ENCODE measurements at places on chromosomes 6 and 20.

DNA sequence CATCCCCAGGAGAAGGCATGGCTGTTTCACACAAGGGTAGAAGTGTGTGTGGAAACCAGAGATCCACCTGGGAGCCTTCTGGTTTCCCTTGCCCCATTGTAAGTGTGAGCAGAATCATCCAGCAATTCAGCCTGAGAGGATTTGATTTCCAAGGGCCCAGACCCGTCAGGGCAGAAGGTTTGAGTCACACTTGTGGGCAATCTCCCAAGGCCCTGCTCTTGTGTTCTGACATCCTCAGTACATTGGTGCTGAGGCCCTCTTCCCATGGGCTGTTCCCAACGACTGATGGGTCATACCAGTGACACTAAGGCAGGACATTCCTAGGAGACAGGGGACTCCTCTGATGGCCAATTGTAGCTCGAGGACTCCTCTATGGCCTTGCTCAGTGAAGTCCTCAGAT is 58.2 kb upstream of the POLR1H start:
- no peak for DNase-seq

DNA sequence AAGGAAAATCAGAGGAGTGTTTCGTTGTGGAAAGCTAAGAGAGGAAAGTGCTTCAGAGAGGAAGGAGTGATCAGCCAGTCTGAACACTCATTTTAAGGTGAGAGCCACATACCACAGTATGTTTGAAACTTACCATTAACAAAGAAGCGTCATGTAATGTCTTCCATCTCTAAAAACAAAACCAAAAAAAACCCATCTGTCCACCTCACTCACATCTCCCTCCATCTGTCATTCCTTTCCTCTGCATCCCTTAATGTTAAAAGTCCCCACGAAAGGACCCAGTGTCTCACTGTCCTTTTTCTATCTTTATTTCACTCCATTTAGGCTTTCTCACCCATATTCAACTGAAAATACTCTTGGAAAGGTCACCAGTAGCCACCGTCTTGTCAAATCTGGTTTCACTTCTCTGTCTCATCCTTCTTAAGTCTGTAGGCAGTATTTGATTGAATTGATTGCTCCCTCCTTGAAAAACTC is 59.4 kb upstream of the GNRH2 start:
- no peak for DNase-seq

- DNase-seq, result no peak
Measured at GRCh38 chr6:42960243-42961019, at the start of gene GNMT. Gene GNMT (plus strand): TSS chr6:42960754. CDS start chr6:42960768, 14 bp downstream.

DNA sequence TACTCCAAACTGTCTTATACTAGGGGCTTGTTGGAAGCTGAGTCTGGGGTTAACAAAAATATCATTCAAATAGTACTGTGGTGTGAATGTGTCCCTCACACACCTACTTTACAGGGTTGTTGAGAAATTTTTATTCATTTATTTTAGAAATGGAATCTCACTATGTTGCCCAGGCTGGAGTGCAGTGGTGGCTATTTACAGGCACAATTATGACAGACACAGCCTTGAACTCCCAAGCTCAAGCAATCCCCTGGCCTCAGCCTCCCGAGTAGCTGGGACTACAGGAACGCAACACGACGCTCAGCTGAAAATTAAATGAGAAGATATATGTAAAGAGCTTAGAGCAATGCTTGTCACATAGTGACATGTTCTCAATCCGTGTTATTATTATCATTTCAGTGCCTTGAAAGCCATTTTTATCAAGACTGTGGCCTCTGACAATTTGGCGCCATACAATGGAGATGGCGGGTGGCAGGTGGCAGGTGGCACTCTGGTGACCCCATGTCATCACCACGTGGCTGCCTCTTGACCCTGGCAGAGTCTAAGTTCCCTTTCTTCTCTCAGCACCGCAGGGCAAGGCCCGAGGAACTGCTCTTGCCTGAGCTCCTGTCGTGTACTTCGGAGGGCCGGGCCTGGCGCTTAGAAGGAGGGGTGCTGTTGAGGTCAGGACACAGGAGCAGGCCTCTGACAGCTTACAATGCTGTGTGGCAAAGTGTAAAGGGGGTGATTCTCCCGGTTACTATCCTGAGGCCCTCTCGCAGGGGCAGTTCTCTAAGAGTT is 64.5 kb downstream of the STX11 start:
- no peak for DNase-seq

DNA sequence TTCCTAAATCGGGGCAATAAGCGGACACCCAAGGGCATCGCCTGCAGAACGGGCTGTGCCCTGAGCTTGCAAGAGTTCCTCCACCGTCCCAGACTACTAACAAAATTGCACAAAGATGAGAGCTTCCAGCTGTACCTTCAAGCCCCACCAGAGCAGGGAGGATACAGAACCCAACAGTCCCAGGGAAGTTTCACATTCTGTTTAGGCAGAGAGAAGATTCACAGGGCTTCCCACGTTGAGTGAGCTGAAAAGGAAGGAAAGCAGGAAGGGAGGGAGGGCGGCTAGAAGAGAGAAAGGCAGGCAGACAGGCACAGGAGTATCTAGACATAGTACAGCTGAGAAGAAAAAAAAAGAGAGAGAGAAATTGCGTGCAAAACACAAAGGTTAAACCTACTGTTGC is 112.6 kb upstream of the AFDN start:
- DNase-seq, result no peak

GRCh38 chr20:595330-596308 is 14.5 kb downstream of the TCF15 start:
- DNase-seq, result no peak

GRCh38 chr6:35503534-35503933 is 6.7 kb upstream of the TEAD3 start:
- DNase-seq, result no peak

DNA sequence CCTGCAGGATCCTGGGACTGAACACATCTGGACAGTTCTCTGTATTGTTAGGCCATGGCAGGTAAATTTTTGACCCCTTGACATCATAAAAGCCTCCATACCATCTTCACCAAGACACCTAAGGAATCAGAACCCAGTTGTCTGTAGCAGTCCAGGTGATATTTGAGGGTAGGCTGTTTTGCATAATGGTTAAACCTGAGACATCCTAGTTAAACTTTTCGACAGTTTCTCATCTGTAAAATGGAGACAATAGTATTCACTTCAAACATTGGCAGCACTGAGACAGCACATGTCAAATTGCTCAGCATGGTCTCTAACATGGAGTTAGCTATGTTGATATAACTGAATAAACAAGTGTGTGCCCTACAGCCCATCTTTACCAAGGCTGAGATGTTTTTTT is 24.8 kb downstream of the C6orf62 start:
- no peak for DNase-seq

GRCh38 chr6:117138920-117139319 is 126.4 kb upstream of the VGLL2 start:
- DNase-seq, result no peak

DNA sequence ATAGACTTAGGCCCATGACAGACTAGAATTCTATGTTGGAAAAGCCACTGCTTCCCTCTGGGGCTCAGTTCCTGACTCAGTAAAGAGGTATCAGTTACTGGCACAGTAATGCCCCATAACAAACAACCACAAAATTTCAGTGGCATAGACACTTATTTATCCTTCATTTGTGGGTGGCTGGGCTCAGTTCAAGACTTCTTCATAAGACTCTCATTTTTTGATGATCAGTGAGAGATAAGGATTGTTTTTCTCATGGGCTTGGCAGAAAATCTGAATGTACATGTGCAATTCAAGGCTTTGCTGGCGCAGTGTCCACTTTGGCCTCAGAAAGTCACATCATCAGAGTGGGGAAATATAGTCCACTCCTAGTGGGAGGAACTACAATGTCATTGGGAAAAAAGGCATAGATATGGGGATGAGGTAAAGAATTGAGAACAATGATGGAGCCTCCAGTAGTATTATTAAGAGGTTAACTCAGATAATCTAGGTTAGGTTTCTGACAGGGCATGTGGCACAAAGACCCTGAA is 384.6 kb upstream of the FLRT3 start:
- no peak for DNase-seq

- no peak for DNase-seq
Measured at GRCh38 chr6:105476978-105477377, 74.1 kb upstream of the PREP start.

- DNase-seq, result peak; percentile 59
Measured at GRCh38 chr6:151413372-151414145, 22.2 kb upstream of the ZBTB2 start.

- no peak for DNase-seq
Measured at GRCh38 chr6:69162811-69163210, 527.7 kb downstream of the ADGRB3 start.

DNA sequence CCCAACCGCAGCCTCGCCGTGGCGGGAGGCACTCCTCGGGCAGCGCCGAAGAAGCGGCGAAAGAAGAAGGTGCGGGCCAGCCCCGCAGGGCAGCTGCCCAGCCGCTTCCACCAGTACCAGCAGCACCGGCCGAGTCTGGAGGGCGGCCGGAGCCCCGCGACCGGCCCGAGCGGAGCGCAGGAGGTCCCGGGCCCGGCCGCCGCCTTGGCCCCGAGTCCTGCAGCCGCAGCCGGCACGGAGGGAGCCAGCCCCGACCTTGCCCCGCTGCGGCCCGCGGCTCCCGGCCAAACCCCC is 525 bp downstream of the PNRC1 start:
- DNase-seq, result no peak

- no peak for DNase-seq
Measured at GRCh38 chr20:48350313-48350988, 477.3 kb downstream of the PREX1 start.

- DNase-seq, result no peak
Measured at GRCh38 chr6:35436071-35436857, 15.9 kb upstream of the FANCE start.

DNA sequence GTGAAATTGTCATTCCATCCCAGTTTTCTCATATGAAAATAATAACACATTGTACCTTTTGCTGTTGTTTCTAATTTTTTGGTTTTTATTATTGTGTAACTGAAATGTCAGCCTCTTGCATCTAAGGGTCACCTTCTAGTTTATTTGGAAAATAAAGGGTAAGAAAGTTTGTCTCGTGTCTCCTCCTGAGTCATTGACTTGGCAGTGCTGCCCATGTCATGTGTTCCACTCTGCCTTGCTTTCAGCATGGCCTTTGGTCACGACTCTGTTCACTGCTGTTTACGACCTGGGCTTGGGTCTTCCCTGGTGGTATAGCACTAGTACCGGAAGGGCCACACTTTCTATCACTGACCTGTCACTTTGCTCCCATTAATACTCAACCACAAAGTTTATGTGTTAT is 171.4 kb upstream of the RSPO3 start:
- no peak for DNase-seq

GRCh38 chr6:133245007-133245406 is 3.9 kb downstream of the EYA4 start:
- no peak for DNase-seq

GRCh38 chr20:37490663-37491350 is 30.2 kb upstream of the NNAT start:
- DNase-seq, result no peak

GRCh38 chr20:19129306-19129705 is 83.1 kb upstream of the SLC24A3 start:
- DNase-seq, result no peak

- no peak for DNase-seq
Measured at GRCh38 chr20:24950836-24951525, 1.9 kb downstream of the CST7 start.

- no peak for DNase-seq
Measured at GRCh38 chr6:131062241-131063027, 611 bp downstream of the EPB41L2 start.

- no peak for DNase-seq
Measured at GRCh38 chr20:50260479-50261221, 70.0 kb downstream of the CEBPB start.

GRCh38 chr6:134115715-134116074 is 63.3 kb upstream of the SLC2A12 start:
- DNase-seq, result no peak

GRCh38 chr6:149016716-149017115 is 269.9 kb downstream of the UST start:
- no peak for DNase-seq

DNA sequence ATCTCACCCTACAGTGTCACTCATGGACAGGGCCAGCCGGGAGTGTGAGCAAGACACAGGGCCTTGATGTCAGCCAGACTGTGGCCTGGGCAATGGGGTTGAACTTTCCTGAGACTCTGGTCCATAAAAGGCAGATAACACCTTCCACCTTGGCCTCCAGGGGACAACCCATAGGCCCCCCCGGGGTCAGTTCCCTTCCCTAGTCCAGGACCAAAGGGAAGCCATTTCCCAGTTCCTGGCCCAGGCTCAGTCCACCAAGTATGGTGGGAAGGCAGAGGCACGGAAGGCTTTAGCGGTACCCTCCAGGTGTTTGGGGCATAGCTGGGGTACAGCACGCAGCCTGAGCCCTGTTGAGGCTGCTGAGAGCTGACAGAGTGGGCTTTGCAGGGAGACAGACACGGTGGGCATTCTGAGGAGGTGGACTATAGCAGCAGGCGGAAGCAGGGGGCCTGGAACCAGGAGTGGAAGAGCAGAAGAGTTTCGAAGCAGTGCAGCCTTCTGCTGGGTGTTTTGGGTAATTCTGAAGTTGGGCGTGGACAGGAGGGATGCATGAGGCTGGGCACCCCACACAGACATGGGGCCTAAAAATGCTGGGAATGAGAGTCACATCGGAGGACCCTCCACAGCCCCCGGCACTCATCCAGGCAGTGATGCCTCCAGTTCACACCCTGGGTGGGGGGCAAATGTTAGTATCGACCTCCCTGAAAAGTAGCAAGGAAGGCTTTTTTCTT is 43.9 kb upstream of the CD93 start:
- no peak for DNase-seq

DNA sequence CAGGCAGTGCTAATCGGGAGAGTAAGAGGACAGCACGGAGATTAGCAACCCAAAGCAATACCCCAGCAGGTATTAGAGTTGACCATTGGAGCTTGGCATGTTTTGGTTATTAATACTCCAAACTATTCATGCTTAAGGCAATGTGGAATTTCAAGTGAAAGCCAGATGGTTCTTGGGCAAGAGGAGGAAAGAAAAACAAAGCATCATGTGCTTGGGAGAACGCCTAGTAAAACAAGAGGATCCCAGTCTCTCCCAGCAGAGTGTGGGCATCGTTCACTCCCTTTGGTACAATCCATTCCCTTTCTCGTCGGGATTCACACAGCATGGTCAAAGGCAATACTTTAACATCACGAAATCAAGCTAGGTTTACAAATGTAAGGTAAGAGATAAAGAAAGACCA is 349.8 kb downstream of the PRKN start:
- DNase-seq, result no peak

- DNase-seq, result peak; percentile 8
Measured at GRCh38 chr6:53647462-53648094, 18.0 kb downstream of the KLHL31 start.

GRCh38 chr6:134983823-134984222 is 33.9 kb upstream of the ALDH8A1 start:
- DNase-seq, result no peak

- no peak for DNase-seq
Measured at GRCh38 chr6:115977220-115977619, 83.5 kb downstream of the FRK start.

Measured in activated gamma-delta T cell treated with anti-CD3 and anti-CD28 coated beads, Interleukin-2, amount 50 U/mL, for 16 hours (primary cell).